A549 (cell line): ENCODE measurements at places on chromosomes 5 and 9. TPM values are rescaled to one million over a fixed set of nuclear protein-coding genes. Genes with fewer than 3 reads are reported as not detected.

Gene NSA2
- polyA plus RNA-seq, result 228 to 258 TPM (median 235 TPM) in 3 replicates

DNA sequence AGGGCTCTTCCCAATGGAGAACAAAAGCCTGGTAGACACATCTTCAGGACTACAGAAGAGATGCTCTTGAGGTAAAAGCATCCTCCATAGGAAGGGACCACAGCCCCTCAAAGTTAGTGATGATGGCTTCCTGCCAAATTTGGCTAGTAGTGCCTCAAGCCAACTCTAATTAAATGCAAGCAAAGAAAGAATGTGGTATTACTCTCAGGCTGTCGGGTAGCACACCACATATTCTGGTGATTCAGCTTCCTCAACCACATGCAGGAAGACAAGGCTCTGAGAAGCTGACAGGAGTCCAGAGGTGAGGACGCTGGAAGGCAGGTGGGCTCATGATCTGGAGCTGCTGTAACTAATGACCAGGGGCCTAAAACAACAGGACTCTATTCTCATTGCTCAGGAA is 37.2 kb upstream of the S1PR3 start:
- no peak for DNase-seq

- no peak for DNase-seq
These were observed 717.0 kb downstream of the PRELID2 start for GRCh38 chr5:145118127-145118526.

DNA sequence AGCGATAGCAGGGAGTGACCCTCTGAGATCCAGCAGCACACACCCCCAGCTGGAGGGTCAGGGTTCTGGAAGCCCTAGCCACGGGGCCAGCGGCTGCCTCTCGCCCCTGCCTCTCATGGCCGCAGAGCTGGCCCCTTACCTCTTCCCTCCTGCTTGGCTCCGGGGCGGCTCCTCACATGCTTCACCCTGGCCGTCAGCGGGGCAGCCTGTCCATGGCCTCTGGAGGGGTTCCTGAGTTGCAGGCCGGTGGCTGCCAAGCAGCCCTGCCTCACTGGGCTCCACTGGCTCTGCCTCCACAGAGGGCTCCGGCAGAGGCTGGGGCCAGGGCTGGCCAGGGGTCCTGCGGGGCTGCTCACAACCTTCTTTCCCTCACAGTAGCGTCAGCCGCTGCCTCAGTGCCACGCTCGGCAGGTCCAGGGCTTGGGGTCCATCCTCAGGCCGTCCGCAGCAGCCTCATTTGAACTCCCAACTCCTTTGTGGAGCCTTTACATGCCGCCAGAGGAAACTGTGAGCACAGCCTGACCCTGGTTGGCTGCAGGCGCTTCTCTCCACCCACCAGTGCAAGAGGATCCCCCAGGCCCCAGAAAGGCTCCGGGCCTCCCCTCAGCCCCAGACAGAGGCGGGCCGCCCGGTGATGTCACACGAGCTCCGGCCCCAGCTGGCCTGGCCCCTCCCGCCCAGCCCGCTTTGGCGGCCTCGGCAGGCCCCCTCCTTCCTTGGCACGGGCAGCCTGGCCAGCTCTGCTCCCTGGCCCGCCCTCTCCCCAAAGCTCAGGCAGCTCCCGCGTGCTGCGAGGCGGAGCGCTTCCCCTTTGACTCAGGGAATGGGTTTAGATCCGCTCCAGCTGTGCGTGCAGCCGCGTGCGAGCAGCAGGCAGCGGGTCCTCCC is at the start of gene ANGPTL2:
Gene ANGPTL2, minus strand, starts transcription at position 460 of the 888 bp plus-strand sequence. CDS start 13,904 bp downstream, outside the sequence.
- no peak for DNase-seq

- DNase-seq, result no peak
These were observed 644 bp upstream of the CTNNAL1 start for GRCh38 chr9:109013679-109014607.

DNA sequence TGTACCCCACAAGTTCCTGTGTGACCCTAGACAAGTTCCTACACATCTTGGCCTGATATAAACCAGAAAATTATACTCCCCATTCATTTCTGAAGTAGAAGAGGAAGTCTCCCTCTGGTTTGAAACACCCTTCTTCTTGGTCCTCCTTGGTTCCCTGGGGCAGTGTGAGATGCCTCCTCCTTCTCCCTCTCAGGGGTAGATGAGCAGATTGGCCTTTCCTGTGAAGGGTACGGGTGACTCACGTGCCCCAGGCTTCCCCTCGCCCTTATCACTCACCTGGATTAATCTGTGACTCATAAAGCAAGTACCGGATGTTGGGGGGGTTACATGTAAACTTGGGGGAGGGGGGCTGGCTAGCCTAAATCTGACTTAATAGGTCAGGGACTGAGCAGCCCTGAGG is 11.1 kb upstream of the AQP3 start:
- DNase-seq, result peak; percentile 55

GRCh38 chr9:137402746-137403145 is 20.2 kb downstream of the EXD3 start:
- DNase-seq, result no peak

- no peak for DNase-seq
These were observed 25.5 kb downstream of the AGTPBP1 start for GRCh38 chr9:85716031-85716877.
